Nephron progenitor cell (in vitro differentiated cells): ENCODE measurements at places on chromosomes 4 and X.

DNA sequence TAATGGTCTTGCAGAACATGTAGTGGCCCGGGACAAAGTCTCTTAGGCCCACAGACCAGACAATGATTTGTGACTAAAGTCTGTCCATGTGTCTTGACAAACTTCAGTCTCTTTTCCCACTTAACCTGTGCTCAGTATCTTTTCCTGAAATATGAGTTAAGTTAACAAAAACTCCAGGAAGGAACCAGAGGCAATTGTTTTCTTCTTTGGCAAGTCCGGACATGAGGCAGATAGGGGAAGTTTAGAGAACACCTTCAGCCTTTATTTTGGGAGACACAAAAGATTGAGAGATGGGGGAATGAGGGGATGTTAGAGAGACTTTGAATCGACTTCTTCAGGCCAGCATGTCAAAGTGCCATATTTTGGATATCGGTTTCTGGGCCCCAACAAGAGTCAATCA lies 80.2 kb upstream of the FRMPD4 start:
- no peaks in the 10 kb centered on the region for H3K4me1 ChIP-seq
- H3K4me3 ChIP-seq: no peak overlapping the region
- H3K36me3 ChIP-seq: no peaks in the 10 kb centered on the region
- DNase-seq: no peak
- H3K27me3 ChIP-seq: peaks cover 7% of the 10 kb centered on the region

DNA sequence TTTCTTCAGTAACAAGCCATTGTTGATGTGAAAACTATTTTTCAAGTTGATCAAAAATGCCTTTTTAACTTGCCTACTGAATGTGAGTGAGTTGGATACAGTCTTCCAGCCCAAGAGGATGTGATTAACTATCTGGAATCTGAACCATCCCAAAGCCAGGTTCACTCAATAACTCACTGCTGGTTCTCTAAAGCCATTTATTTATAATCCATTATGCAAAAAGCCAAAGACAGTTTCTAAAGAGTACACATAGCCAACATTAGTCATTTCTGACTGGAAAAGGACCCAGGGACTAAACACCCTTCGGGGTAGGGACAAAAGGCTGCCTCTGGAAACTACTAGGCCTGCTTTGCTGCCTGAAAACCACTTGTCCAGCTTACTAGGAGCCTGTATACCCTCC lies 109.6 kb downstream of the SHROOM4 start:
- H3K27me3 ChIP-seq: no peaks in the 10 kb centered on the region
- no peaks in the 10 kb centered on the region for H3K36me3 ChIP-seq
- H3K27ac ChIP-seq: no peak overlapping the region
- no peak for DNase-seq
- peaks cover 63% of the 10 kb centered on the region for H3K4me1 ChIP-seq

- no peaks in the 10 kb centered on the region for H3K36me3 ChIP-seq
- H3K4me3 ChIP-seq: no peak overlapping the region
- H3K27me3 ChIP-seq: no peaks in the 10 kb centered on the region
- peak; percentile 59 for DNase-seq
Observed at GRCh38 chrX:17590892-17591740, 146.2 kb upstream of the SCML1 start.

DNA sequence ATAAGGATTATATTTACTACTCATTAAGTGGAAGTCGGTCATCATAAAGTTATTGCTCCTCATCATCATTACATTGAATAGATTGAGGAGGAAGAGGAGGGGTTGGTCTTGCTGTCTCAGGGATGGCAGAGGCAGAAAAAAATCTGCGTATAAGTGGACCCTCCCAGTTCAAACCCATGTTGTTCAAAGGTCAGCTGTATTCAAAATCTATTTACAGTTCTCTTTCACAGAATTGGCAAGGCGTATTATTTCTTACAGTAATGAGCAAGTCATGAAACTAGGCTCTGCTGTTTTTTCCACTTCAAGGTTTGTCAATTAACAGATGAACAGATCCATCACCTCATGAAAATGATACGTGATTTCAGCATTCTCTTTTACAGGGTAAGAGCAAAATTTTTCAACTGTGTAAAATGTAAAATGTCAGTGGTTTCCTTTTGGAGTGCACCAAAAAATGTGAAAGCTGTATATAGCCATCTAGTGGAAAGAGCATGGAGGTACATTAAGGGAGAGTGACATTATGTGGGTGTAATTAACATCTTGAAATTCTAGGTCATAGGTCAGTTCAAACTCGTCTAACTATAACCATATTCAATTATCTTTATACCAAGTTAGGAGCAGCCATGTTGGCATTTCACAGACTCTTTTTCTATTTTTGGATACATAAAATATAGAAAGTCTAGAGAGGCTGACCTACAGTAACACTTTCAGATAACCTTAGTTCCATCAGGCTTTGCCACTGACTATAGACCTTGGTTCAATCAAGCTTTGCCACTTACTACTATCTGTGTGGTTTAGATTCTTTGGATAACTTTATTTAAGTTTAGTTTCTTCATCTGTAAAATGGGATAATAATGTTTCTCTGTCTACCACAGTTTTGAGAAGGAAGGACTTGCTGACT lies 30.1 kb downstream of the NEIL3 start:
- no peak for DNase-seq
- H3K4me1 ChIP-seq: no peaks in the 10 kb centered on the region
- H3K27ac ChIP-seq: no peak overlapping the region
- H3K36me3 ChIP-seq: peaks cover 28% of the 10 kb centered on the region

- no peak for DNase-seq
- H3K27ac ChIP-seq: peak overlapping the region; percentile 77
- peaks cover 31% of the 10 kb centered on the region for H3K36me3 ChIP-seq
- H3K4me3 ChIP-seq: peak overlapping the region; percentile 32
Observed at GRCh38 chr4:147799986-147800555, 68.2 kb downstream of the ARHGAP10 start.

- no peaks in the 10 kb centered on the region for H3K27me3 ChIP-seq
- no peak overlapping the region for H3K4me3 ChIP-seq
- H3K4me1 ChIP-seq: no peaks in the 10 kb centered on the region
- no peak for DNase-seq
- peaks cover 50% of the 10 kb centered on the region for H3K36me3 ChIP-seq
Observed at GRCh38 chrX:41824551-41824950, 98.8 kb downstream of the CASK start.

DNA sequence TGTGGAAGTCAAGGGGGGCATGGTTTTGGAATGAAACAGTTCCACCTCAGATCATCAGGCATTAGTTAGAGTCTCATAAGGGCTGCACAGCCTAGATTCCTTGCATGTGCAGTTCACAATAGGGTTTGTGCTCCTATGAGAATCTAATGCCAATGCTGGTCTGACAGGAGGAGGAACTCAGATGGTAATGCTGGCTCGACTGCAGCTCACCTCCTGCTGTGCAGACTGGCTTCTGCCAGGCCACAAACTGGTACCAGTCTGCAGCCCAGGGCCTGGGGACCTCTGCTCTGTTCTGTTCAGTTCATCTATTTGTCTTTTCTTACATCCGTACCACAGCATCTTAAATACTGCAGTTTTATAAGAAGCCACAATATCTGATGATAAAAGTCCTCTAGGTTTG lies 12.2 kb upstream of the MSL3 start:
- peaks cover 28% of the 10 kb centered on the region for H3K27me3 ChIP-seq
- no peak overlapping the region for H3K4me3 ChIP-seq
- no peak overlapping the region for H3K27ac ChIP-seq
- H3K36me3 ChIP-seq: no peaks in the 10 kb centered on the region
- no peak for DNase-seq
